Aorta (tissue), 5 donors: ENCODE measurements at places on chromosomes 7 and 10. TPM values are rescaled to one million over a fixed set of nuclear protein-coding genes. Genes with fewer than 3 reads are reported as not detected.

HMX2 gene
- not detected for total RNA-seq

CALHM3 gene
- not detected for total RNA-seq

GRCh38 chr10:118672766-118673715, 77.6 kb upstream of the PRLHR start:
- no peak for DNase-seq

CDK1 gene
- 3.1 TPM for total RNA-seq

DNA sequence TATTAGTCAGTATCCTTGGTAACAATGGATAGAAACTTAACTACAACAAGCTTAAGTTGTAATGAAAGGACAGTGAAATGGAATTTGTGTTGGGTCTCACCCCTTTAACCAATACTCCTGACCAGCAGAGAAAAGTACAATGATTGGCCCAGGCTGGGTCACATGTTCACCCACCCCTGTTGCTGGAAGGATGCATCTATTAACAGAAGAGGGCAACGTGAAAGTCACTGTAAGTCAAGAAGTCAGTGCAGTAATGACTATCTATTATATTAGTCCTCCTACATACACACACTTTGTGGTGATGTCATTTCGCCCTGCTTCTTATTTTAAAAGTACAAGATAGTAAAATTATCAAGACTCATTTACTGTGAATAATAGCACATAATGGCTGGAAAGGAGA, 16.2 kb downstream of the PNLIPRP2 start:
- no peak for DNase-seq

DNA sequence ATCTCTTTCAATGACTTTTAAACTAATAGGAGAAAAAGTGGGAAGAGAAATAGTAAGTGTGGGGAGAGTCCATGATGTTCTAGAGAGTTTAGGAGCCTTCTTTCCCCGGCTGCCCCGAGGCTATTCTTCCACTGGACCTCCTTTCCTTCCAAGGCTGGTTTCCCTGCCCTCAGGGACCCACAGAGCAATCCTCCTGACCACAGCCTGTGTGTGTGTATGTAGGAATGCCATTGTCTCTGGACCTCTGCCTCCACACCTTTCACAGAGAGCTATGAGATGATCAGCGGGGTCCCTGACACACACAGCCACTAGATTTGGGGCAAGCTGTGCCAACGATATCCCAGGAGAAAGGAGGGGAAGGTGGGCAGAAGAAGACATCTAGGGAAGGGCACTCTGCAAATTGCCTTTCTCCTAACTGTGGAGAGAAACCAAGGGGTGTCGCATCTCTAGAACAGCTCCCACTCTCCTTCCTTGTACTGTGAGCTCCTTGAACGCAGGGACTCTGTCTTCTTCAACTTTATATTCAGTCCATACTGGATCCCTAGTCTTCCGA, 13.3 kb upstream of the CHCHD3 start:
- no peak for DNase-seq

DNA sequence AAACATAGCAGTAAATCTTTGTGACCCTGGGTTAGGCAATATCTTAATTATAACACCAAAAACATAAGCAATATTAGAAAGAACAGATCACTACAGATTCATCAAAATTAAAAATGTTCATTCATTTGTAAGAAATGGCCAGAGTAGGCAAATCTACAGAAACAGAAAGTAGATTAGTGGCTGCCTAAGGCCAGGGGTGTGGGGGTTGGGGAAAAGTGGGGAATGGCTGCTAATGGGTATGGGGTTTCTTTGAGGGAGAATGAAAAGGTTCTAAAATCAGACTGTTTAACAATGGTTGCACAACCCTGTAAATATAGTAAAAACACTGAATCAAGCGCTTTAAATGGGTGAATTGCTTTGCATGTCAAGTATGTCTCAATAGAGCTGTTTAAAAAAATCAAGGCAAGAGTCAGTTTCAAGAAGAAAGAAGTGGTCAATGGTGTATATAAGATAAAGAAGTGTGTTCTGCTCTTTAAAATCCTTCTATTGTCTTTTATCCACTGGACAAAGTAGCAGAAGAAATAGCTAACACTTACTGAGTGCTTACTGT, 42.6 kb downstream of the CDK6 start:
- DNase-seq = no peak

DNA sequence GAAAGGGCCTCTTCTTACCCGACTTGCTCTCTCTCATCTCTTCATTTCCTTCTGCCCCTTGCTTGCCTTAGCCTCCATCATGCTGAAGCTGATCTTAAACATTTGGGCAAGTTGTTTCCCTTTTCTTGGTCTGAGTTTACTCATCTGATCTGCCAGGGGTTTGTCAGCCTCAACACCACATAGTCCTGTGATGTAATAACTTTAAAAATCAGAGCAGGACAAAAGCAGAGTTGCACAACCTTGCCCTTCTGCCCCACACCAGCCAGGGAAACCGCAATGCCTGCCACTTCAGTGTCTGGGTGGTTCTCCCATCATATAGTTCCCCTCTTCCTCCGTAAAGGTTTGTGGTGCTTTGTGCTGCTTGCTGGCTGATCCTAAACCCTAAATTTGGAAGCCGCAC, 9.9 kb upstream of the LIPM start:
- DNase-seq = peak; percentile 73

FLNC gene
- 135 TPM for total RNA-seq

DNA sequence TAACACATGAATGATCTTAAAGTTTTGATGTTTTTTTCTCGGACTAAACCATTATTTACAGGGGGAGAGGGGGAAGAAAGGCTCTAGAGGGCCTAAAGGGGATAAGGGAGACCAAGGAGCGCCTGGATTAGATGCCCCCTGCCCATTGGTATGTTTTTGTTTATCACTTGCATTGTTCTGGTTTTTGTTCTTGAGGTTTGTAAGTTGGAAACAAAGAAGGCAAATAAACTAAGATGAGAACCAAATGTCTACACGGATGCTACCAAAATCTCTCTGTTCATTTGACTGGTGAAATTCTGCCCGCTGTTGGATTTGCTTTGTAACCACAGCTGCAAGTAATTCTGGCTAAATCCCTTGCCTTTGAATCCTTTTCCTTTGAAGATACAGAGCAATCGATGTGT, 99.8 kb upstream of the MACROH2A2 start:
- DNase-seq = no peak

GRCh38 chr7:132878204-132878919, 203.5 kb downstream of the CHCHD3 start:
- DNase-seq = no peak

DNA sequence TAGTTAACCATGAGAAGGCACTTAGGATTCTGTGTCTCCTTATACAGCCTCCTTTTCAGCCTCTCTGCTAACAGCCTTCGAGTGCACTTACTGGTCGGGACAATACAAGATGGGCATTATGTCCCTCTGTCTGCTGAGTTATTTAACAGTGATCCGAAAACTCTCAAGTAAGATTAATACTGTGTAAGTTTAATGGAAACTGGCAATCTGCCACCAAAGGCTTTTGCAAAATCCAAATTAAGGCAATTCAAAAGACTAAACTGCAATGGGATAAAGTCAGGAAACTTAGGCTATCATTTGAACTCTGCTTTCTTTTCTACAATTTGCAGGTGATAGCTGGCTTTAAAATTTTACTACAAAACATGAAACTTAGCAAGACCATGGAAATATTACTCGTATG, 477.8 kb downstream of the TFEC start:
- no peak for DNase-seq

TBXAS1 gene
- total RNA-seq = 24.5 TPM

DNA sequence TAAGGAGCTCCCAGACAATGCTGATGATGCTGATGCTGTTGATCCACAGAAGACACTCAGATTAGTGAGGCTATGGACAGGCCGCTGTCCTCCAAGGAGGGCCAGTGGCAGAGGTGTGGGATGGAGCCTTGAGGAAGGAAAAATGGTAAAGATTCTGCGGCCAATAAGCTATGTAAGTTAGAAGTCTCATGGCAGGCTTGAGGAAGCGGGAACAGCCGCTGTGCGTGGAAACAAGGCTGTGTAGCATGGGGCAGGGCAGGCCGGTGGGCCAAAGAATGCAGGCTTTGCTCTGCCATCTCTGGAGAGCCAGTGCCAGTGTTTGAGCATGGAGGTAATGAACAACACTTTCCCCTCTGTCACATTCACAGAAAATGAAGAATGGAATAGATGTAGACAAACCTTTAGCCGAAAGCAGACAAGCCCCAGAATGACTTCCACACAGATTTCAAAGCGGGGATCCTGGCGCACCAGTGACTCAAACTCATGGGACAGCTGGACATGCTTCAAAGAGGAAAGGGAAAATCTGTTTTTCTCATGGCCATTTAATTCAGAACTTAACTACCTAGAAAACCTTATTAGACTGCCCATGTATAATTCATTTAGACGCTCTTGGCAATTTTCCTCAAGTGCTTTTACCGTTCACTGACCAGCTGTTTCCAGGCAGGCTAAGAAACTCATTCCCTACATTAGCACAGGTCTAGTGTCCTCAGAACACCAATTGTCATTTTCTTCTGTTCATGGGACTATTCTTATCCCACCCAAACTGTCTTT, 16.9 kb upstream of the FIGNL1 start:
- no peak for DNase-seq

GRCh38 chr7:4067874-4068273, 614.2 kb upstream of the FOXK1 start:
- no peak for DNase-seq
